ENCODE measurements at places on chromosomes 16 and 17. TPM values are rescaled to one million over a fixed set of nuclear protein-coding genes. Genes with fewer than 3 reads are reported as not detected.

- H3K4me3 ChIP-seq: no peak overlapping the region
- no peak for DNase-seq
- peaks cover 51% of the 10 kb centered on the region for H3K36me3 ChIP-seq
- peak overlapping the region; percentile 10 for H3K27ac ChIP-seq
- H3K4me1 ChIP-seq: peaks cover 38% of the 10 kb centered on the region
These were observed 5.9 kb upstream of the CORO6 start for GRCh38 chr17:29628644-29629043.

DNA sequence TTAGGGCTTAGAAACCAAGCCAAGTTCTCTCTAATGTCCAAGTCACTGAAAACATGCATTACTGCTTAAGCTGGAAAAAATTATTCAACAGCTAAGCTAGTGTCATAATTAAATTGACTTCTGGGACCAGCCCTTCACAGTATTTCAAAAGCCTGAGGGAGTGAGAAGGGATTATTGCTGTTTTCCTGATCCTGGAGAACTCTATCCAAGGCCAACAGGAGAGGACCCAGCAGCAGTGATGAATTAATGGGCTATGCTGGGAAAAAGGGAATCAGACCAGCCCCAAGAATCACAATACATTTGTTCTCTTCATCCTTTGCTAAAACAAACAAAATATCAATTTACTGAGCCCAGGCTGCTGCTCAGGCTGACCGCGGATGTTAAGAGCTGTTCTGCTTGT is 34.5 kb upstream of the CLEC3A start:
- H3K4me1 ChIP-seq: no peaks in the 10 kb centered on the region
- no peak overlapping the region for H3K27ac ChIP-seq
- no peak for DNase-seq
- H3K4me3 ChIP-seq: no peak overlapping the region
- H3K27me3 ChIP-seq: no peaks in the 10 kb centered on the region

GRCh38 chr16:69564845-69565670 is 708 bp upstream of the NFAT5 start:
- H3K4me1 ChIP-seq: peaks cover 39% of the 10 kb centered on the region
- H3K27ac ChIP-seq: peak overlapping the region; percentile 98
- DNase-seq: no peak
- H3K27me3 ChIP-seq: no peaks in the 10 kb centered on the region
- H3K36me3 ChIP-seq: peaks cover 28% of the 10 kb centered on the region

DNA sequence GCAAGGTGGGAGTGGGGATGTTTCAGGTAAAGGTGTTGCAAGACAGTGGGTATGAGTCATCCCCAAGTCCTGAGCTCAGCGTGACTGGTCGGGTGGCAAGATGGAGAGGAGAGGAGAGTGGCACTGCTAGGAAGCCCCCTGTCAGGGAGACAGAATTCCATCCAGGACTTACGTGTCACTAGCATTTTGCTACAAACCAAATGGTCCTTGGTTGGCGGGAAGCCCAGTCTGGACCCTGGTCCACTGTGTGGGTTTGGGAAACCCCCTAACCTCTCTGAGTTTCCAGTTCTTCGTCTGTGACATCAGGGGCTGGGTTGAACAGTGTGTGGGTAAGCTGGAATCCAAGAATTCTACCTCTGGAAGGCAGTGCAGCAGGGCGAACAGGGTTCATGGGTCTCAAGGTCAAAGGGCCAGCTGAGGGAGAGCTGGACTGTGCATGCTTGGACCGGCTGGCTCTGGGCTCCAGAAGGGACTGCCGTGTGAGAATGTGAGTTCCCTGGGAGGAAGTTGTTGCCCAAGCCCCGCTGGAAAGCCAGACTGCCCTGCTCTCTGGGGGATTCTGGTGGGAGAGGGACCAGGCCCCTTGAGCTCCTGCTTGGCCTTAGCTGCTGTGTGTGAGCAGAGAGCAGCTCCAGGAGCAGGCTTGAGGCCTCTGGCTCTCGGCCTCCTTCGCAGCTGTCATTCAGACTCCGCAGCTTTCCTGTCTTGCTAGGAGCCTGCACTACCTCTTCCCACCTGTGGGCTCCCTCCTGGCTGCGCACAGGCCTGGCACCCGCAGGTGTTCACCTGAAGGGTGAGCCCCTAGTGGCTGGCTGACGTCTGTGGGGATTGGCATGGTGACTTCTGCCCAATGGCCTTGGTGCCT is 84.6 kb downstream of the NT5M start:
- no peak overlapping the region for H3K27ac ChIP-seq
- no peak overlapping the region for H3K4me3 ChIP-seq
- no peaks in the 10 kb centered on the region for H3K36me3 ChIP-seq
- peaks cover 9% of the 10 kb centered on the region for H3K27me3 ChIP-seq

GRCh38 chr17:77137111-77137510 is 3.7 kb upstream of the SEC14L1 start:
- H3K27ac ChIP-seq: no peak overlapping the region
- no peaks in the 10 kb centered on the region for H3K27me3 ChIP-seq
- peaks cover 32% of the 10 kb centered on the region for H3K4me1 ChIP-seq
- DNase-seq: no peak
- H3K4me3 ChIP-seq: no peak overlapping the region
- peaks cover 35% of the 10 kb centered on the region for H3K36me3 ChIP-seq

DNA sequence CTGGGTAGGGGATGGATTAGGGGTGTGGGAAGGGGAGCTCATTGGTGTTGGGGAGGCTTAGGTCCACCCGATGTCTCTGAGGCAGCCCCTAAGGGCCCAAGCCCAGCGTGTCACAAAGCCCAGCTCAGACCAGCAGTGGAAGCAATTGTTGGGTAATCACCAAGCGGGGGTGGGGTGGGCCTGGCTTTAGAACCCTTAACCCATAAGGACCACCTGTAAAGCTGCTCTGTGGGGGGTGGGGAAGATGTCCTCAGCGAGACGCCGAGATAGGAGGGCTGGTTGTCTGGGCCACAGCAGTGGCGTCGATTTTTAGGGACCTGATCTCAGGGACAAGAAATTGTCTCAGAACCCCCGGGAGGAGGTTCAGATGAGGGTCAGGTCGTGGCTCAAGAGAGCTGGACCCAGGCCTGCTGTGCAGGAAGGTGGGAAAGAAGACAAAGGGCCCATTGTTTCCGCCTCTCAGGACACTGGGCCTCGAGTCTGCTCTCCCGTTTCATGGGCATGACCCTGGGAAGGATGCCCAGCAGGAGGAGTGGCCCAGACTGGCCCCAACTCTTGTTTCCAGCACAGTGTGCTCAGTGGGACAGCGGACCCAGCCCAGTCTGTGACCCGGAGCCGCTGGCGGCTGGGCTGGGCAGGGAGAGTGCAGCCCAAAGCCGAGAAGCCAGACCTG is 15.9 kb downstream of the ST6GALNAC2 start:
- no peak overlapping the region for H3K4me3 ChIP-seq
- peaks cover 9% of the 10 kb centered on the region for H3K4me1 ChIP-seq
- no peak for DNase-seq
- H3K36me3 ChIP-seq: peaks cover 29% of the 10 kb centered on the region

DNA sequence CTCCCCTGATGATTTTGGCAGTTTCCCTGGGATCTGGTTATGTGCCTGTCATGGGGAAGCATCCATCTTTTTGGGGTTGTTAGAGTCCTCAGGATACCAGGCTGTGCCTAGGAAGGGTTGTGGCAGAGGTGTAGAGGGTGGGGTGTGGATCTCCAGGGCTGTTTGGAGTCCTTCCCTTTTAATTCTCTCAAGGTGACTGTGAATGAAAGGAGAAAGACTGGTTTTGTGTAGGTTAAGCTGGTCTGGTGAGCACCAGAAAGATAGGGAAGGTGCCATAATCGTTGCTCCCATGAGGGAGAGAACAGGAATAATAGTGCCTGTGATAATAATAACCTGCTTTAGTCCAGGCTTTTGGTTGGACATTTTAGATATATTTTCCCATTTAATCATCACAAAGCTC is 7.0 kb downstream of the MAP2K4 start:
- H3K4me1 ChIP-seq: peaks cover 27% of the 10 kb centered on the region
- no peak overlapping the region for H3K4me3 ChIP-seq
- DNase-seq: no peak
- no peaks in the 10 kb centered on the region for H3K27me3 ChIP-seq
- peaks cover 10% of the 10 kb centered on the region for H3K36me3 ChIP-seq
- no peak overlapping the region for H3K27ac ChIP-seq

DNA sequence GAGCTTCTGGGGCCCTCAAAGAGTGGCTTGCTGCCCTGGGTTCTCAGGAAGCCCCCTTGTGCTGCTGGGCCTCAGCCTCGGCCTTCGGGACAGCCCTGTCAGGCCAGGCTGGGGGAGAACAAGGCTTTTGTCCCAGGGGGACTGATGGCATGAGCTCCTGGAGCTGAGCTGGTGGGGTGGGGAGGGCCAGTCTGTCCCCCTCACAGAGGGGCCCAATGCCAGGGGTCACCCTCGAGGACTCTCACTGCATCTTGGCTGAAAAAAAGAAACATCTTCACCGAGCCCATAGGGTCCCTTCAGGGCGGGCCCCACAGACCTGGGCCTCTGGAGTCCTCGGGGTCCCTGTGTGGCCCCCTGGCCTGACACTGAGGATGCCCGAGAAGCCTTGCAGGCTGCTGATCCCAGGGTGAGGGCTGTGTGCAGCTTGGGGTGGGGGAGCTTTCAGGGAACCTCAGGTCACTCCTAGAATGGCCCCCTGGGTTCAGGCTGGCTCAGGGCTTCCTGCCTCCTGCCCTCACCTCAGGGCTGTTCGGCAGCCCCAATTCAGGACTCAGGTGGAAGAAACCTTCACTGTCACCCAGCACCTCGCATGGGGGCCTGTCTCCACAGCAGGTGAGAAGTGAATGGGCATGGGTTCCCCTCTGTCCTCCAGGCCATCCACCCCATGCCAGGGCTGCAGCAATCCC is 90.5 kb downstream of the TNFRSF13B start:
- H3K27me3 ChIP-seq: peaks cover 3% of the 10 kb centered on the region
- no peaks in the 10 kb centered on the region for H3K36me3 ChIP-seq
- H3K27ac ChIP-seq: no peak overlapping the region
- no peak for DNase-seq

- H3K36me3 ChIP-seq: no peaks in the 10 kb centered on the region
- H3K4me3 ChIP-seq: no peak overlapping the region
- no peak for DNase-seq
These were observed 111.3 kb downstream of the BANP start for GRCh38 chr16:88062341-88063210.

The UBE2I gene
- total RNA-seq: 265 TPM

- no peaks in the 10 kb centered on the region for H3K4me1 ChIP-seq
- no peaks in the 10 kb centered on the region for H3K36me3 ChIP-seq
- no peak overlapping the region for H3K27ac ChIP-seq
- H3K4me3 ChIP-seq: no peak overlapping the region
These were observed 125.7 kb downstream of the COPRS start for GRCh38 chr17:31733326-31733725.

DNA sequence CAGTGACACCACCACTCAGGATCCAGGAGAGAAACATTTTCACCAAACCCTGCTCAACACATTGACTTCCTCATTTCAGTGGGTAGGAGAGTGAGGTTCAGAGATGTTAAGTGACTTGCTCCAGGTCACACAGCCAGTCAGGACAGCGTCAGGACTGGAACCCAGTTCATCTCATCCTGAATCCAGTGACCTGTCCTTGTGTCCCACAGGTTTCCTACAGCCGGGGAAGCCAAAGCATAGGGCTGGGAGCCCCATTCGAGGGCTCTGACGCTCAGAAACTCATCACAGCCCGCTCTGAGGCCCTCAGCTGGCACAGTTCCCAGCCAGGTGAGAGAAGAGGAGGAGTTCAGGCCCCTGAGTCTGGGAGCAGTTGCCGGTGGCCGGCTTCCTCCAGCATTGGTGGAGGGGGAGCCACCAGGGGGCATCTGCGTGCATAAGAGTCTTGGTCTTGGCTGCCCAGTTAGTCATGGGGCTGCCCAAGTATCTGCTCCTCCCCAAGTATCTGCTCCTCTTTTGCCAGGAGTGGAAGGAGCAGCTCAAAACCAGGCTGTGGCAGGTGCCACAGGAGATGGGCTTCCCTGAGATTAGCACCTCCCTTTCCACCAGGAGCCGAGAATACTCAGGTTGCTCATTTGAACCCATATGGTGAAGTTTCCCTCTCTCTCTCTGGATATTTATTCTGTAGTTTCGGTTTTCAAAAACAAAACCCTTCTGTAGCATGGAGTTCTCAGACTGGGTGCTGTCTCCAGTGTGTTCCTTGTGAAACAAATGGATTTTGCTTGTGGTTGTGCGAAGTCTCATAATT is 56.0 kb downstream of the TNFRSF13B start:
- no peaks in the 10 kb centered on the region for H3K36me3 ChIP-seq
- H3K4me3 ChIP-seq: no peak overlapping the region

DNA sequence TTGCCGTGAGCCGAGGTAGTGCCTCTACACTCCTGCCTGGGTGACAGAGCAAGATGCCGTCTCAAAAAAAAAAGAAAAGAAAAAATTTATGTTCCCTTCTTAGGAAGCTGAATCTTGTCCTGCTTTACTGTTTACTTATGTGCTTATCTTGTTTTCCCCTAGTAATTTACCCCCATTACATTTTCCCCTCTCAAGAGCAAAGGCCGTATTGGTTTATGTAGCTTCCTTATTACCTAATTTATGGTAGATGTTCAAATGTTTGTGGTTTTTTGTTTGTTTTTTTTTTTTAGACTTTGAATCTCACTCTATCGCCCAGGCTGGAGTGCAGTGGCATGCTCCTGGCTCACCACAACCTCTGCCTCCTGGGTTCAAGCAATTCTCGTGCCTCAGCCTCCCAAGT is 10.3 kb upstream of the SLC52A1 start:
- H3K4me1 ChIP-seq: peaks cover 37% of the 10 kb centered on the region
- peaks cover 11% of the 10 kb centered on the region for H3K36me3 ChIP-seq
- no peak for DNase-seq
- H3K27ac ChIP-seq: no peak overlapping the region
- no peaks in the 10 kb centered on the region for H3K27me3 ChIP-seq

DNA sequence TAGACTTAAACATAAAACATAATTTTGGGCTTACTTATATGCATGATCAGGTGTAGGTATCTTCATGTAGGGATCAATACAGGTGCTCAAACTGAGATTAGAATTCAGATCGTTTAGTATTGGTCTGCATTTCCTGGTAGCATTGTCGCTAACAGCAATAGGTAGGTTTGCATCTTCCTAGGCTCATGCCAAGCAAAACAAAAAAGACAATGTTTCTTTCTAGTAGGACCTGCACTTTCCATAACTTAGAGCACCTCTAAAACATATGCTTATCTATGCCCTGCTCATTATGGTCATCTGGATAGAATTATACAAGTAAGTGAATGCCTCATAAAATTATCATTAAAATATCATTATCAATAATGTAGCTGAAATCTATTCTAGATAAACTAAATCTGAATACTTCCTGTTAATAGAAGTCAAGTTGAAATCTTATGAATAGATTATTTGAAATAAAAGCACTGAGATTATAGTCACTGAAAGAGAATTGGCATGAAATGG is 26.7 kb downstream of the PCTP start:
- H3K36me3 ChIP-seq: peaks cover 5% of the 10 kb centered on the region
- no peak for DNase-seq
- peaks cover under 1% of the 10 kb centered on the region for H3K27me3 ChIP-seq
- H3K4me1 ChIP-seq: peaks cover 3% of the 10 kb centered on the region

The CD19 gene
- total RNA-seq: 0.18 TPM

The BTBD17 gene
- total RNA-seq: not detected

The ACSM2A gene
- 3.8 TPM for total RNA-seq

Measured in activated T-helper 2 cell treated with anti-CD3 and anti-CD28 coated beads, Interferon-gamma antibody, Interleukin-2, Interleukin-4, amounts not matched to agents 10 μg/mL and 5 μg/mL and 100 μg/mL, durations not matched to agents 14 hours and 24 hours and 36 hours (primary cell).